Kidney (tissue), 22 donors: ENCODE measurements at places on chromosomes 16 and 17. TPM values are rescaled to one million over a fixed set of nuclear protein-coding genes. Genes with fewer than 3 reads are reported as not detected.

DNA sequence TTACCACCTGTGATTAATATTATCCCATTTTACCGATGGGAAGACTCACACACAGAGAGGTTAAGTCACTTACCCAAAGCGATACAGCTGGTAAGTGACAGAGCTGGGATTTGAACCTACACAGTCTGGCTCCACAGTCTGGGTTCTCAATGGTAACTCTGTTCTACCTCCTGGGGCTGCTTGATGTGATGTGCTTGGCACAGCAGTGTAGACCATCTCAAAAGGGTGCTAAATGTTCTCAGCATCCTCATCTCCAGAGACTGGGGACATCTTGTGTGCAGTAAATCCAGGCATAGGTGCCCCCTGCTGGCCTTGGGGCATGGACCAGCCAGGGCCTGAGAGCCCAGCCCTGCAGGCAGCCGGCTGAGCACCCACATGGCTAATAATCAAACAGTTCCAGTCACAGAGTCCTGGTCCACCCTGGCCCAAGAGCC lies 15.4 kb upstream of the KATNB1 start:
- DNase-seq = no peak

DNA sequence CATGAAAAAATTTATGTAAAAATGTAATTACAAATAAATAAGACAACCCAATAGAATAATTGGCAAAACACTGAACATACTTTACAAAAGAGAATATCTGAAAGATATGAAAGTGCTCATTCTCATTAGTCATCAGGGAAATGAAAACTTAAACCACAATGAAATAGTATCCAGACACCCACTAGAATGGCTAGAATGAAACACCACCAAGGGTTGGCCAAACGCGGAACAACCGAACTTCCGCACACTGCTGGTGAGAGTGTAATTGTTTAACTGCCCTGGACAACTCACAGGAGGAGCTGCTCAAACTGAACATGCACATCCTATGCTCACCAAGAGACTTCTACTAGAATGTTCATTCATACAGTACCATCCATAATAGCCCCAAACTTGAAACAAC lies 5.8 kb upstream of the ZDHHC7 start:
- no peak for DNase-seq

DNA sequence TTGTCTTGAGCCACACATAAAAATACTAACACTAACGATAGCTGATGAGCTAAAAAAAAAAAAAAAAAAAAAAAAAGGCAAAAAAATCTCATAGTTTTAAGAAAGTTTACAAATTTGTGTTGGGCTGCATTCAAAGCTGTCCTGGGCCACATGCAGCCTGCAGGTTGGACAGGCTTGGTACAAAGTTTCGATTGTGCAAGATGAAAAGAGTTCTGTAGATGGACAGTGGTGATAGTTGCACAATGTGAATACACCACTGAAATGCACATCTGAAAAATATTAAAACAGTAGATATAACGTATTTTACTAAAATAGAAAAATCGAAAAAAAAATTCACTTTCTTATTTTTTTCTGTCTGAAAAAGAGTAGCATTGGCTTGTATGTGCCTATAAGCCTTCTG lies 42.9 kb downstream of the AMFR start:
- no peak for DNase-seq

DNA sequence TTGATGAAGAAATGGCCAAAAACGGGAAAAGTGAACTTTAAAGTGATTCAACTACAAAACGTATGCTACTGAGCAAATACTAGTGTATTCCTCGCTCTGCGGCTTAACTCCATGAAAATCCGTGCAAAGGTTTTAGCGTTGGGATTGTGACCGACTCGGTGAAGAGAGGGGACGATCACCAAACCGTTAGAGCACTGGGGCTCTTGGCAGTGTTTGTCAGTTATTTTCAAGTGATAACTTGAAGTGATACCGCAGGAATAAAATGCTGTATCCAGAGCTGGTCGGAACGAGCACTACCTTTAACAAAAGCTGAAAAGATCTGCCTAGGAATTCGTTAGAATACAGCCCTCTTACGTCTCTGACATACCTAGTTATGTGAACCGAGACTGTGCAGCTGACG lies 773 bp upstream of the PPM1D start:
- no peak for DNase-seq

DNA sequence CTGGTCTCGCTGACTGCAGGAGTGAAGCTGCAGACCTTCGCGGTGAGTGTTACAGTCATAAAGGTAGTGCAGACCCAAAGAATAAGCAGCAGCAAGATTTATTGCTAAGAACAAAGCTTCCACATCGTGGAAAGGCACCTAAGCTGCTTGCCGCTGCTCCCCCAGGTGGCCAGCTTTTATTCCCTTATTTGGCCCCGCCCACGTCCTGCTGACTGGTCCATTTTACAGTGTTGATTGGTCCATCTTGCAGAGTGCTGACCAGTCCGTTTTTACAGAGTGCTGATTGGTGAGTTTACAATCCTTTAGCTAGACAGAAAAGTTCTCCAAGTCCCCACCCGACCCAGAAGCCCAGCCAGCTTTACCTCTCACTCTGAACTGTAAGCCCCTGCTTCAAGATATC lies 227.8 kb downstream of the ABCC12 start:
- no peak for DNase-seq

DNA sequence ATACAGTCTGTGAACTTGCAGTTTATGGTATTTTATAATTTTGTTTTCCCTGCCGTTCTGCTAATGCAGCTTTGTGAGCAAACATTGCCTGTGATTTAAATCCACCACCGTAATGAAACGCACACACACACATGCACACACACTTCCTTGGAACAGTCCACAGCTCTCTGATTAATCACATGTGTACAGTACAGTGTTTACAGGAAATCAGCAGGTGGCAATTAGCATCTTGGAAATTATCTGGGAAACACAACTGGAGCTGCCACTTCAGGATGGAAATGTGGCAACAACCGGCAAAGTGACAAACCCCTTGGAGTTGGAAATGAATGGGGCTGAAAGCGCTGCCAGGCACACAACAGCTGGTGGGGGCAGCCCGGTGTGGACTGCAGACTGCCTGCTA lies 12.9 kb upstream of the ZKSCAN2 start:
- no peak for DNase-seq

DNA sequence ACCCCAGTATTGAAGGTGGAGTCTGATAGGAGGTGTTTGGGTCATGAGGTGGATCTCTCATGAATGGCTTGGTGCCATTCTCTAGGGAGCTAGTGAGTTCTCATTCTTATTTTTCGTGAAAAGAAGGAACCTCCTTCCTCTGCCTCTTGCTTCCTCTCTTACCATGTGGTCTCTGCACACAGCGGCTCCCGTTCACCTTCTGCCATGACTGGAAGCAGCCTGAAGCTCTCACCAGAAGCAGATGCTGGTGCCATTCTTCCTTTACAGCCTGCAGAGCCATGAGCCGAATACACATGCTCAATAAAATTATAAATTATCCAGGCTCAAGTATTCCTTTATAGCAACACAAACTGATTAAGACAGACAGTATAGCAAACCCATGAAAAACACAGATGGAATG lies 545.1 kb upstream of the C16orf82 start:
- no peak for DNase-seq

DNA sequence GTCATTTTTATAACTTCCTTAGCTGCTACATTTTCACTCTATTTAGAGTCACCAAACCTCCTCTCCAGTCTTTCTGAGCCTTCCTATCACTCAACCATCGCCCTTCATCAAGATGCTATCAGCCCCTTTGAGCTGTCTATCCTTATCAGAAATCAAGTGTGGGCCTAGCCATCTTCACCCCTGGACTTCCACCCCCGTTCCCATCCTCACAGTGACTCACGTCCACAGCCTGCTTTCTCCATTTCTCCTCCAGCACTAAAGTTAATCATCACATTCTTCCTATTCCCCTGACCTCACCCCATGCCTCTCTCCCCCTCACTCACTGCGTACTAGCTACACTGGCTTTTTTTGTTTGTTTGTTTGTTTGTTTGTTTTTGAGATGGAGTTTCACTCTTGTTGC lies 2.4 kb upstream of the TEKT3 start:
- no peak for DNase-seq

DNA sequence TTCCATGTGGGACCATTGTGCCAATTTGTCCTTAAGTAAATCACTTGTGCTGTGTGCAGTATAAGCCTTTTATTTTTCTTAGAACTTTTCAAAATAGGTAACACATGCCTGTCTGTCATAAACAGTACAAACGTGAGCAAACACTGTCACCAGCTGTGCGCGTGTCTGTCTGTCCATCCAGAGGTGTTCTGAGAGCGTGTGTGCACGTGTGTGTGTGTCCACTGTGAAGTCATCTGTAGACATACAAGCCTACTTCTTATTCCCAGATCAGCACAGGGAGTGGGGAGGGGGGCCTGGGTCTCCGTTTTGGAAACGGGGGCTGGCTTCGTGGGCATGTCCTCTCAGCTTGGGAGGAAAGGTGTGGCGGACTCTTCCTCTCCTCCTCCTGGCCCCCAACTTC lies 9.4 kb downstream of the TMEM235 start:
- DNase-seq = no peak

DNA sequence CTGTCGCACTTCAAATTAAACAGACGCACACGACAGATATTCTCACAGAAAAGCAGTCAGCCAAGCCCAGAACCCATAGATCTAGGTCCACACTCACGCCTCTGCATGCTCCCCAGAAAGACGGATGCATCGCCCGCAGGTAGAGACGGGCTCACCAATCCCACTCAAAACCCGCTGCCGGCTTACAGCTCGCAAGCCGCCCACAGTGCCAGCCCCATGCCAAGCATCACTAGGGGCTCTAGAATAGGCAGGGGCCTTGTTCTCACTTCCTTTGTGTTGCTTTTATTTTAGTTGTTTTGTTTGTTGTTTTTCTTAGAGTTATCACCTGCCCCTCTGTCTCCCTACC lies 336 bp upstream of the BMERB1 start:
- DNase-seq = no peak

GRCh38 chr16:53549970-53550690 lies 47.1 kb upstream of the AKTIP start:
- no peak for DNase-seq

- peak; percentile 89 for DNase-seq
These were observed 32.6 kb upstream of the TAC4 start for GRCh38 chr17:49880291-49881053.

DNA sequence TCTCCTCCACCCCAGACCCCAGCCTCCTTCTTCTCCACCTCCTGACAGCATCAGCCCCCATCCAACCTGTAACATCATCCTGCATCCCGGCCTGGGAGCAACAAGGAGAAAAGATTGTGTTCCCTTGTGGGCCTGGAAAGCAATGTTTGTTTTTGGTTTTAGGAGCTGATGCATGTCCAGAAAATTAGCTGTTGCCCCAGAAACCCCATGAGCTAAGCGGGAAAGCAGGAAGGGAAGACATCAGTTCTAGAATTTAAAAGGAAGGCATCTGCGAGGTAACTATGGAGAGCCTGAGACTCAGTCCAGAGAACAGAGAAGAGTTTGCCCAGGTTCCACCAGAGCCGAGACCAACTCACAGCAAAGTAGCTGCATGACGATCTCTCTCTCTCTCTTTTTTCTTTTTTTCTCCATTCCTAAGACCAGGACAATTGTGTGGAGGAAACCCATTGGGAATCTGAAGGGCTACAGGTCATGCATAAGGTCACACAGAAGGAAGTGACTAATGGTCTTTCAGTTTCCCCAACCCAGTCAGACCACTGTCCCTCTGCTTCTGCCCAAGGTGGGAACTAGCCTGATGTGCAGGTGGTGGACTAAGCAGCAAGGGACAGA lies 124.4 kb downstream of the SLC39A11 start:
- peak; percentile 40 for DNase-seq

- no peak for DNase-seq
These were observed 1183.2 kb downstream of the CDH11 start for GRCh38 chr16:63938661-63939060.

GRCh38 chr16:69626256-69626655 lies 60.5 kb downstream of the NFAT5 start:
- DNase-seq = no peak

DNA sequence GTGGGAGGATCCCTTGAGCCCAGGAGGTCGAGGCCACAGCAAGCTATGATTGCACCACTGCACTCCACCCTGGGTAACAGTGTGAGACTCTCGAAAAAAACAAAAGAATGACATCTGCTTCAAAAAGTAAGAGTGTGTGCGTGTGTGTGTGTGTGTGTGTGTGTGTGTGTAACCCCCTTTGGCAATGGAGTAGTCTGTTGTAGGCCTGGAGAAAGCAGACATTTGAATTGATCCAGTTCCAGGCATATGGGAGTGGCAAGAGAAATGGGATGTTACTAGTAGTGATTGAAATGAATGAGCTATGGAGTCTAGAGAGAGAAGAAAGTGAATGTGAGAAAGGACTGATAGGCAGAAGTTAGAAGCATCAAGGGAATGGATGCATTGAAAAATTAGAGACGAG lies 9.9 kb downstream of the CASC3 start:
- no peak for DNase-seq

GRCh38 chr17:7650509-7651096 lies at the start of gene ATP1B2:
Gene ATP1B2 (plus strand): TSS chr17:7650926. CDS start chr17:7651519, 593 bp downstream.
- peak; percentile 81 for DNase-seq

- DNase-seq = no peak
These were observed 17.9 kb downstream of the BFAR start for GRCh38 chr16:14650629-14651028.

GRCh38 chr17:77307479-77308198 lies 166.9 kb downstream of the SEC14L1 start:
- no peak for DNase-seq

DNA sequence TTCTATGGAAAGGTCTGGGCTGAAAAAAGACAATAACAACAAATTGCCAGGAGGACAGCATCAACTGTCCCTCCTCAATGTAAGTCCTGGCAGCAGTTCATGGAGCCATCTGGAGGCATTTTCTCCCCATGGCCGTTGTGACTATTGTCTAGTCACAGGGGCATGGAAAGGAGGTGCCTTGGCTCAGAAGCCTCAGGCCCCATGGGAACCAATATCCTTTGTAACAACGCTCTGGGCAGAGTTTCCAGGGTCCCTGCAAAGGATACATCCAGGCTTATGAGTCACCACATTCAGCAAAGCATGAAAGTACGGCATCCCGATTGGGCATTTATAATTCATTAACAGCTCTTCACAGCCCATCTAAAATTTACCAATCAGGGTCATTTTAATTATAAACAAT lies 85.2 kb downstream of the GLG1 start:
- DNase-seq = no peak

DNA sequence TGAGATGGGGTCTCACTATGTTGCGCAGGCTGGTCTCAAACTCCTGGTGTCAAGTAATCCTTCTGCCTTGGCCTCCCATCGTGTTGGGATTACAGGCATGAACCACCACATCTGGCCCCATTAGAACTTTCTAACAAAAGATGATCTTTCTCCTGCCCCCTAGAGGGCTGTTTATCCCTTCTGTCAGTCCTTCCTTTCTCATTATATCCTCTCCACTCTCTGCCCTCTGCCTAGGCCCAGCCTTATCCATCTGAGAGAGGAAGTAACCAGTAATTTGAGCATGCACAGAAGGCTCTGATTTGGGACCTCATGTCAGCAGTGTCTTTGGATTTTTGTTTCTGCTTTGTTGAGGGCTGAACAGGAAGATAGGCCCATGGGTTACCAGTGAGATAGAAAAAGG lies 4.4 kb upstream of the DHX40 start:
- DNase-seq = no peak

Gene MAPK8IP3
- total RNA-seq = 67.7 TPM

Gene ZP2
- not detected for total RNA-seq

Gene HYDIN
- 21.0 TPM for total RNA-seq

Gene ZNF778
- 12.7 TPM for total RNA-seq

Gene TP53TG3B
- not detected for total RNA-seq

Gene STARD3
- 47.6 TPM for total RNA-seq

Gene SLX1A
- total RNA-seq = 51.3 TPM

Gene GRB2
- total RNA-seq = 119 TPM

Gene PRM2
- total RNA-seq = not detected

Gene MMP15
- total RNA-seq = 31.4 TPM
